ENCODE measurements at places on chromosomes 13 and 19. TPM values are rescaled to one million over a fixed set of nuclear protein-coding genes. Genes with fewer than 3 reads are reported as not detected.
A peak's percentile ranks its signal among the peaks of the same experiment; 100 is the strongest.

DNA sequence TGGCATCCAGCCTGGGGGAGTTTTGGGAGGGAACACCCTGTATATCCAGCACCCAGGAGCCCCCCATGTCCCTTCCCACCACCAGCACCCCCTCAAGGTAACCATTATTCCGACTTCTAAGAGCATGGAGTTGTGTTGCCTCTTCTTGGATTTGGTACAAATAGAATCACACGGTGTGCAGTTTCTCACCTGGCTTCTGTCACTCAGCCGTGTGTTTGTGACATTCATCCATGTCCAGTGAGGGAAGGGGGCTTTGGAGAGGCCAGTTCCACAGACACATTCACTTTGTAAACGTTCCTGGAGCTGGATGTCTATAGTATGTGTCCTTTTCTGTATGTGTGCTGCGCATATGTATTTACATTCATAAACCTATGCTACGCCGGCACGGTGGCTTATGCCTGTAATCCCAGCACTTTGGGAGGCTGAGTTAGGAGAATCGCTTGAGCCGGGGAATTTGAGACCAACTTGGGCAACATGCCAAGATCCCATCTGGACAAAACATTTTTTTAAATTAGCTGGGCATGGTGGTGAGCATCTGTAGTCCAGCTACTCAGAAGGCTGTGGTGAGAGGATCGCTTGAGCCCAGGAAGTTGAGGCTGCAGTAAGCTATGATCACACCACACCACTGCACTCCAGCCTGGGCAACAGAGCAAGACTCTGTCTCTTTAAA lies 36.6 kb downstream of the MYH14 start:
- H3K27me3 ChIP-seq, result no peaks in the 10 kb centered on the region
- no peak overlapping the region for H3K27ac ChIP-seq
- no peaks in the 10 kb centered on the region for H3K4me1 ChIP-seq
- DNase-seq, result no peak
- H3K36me3 ChIP-seq, result no peaks in the 10 kb centered on the region
- no peak overlapping the region for H3K4me3 ChIP-seq

- no peaks in the 10 kb centered on the region for H3K27me3 ChIP-seq
- DNase-seq, result no peak
- no peak overlapping the region for H3K4me3 ChIP-seq
Measured at GRCh38 chr13:58926858-58927257, 1236.9 kb downstream of the DIAPH3 start.

DNA sequence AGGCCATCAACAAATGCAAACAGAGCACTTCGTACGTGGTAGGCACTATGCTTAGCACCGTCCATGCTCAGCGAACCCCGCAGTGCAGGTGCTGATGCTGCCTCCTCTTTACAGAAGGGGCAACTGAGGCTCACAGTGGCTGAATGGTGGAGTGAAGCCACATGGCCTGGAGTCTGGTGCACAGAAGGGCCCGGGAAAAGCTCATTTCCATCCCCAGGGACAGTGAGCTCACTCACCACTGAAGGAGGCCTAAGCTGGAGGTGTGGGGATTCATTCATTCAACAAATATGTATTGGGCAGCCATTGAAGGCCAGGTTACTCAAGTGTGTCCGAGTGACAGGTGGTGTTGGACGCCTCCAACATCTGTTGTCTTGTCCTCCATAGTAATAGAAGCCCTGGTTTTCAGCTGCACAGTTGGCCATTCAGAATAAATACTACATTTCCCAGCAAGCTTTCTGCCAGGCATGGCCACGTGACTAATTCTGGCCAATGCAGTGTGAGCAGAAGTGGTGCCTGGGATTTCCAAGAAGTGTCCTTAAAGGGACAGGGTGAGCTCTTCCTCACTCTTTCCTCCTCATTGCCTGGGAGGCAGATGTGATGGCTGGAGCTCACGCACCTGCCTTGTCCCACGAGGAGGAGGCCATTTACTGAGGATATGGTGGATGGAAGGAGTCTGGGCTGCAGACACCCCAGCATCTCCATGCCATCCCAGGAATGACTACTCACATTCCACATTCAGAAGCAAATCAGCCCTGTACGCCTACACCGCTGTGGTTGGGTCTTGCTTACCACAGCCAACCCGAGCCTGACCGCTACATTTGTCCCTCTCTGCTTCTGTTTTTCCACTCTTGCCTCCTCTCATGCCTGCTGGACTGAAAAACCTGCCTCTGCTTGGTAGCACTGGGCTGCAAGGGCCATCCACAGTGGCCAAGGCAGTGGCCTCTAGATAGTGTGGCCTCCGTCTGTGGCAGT lies 2.3 kb upstream of the ZNRF4 start:
- no peak overlapping the region for H3K4me3 ChIP-seq
- no peaks in the 10 kb centered on the region for H3K4me1 ChIP-seq
- no peak overlapping the region for H3K27ac ChIP-seq

- no peak overlapping the region for H3K27ac ChIP-seq
- H3K4me3 ChIP-seq, result no peak overlapping the region
- DNase-seq, result no peak
- no peaks in the 10 kb centered on the region for H3K27me3 ChIP-seq
- no peaks in the 10 kb centered on the region for H3K36me3 ChIP-seq
Measured at GRCh38 chr13:67100730-67101129, 129.4 kb downstream of the PCDH9 start.

DNA sequence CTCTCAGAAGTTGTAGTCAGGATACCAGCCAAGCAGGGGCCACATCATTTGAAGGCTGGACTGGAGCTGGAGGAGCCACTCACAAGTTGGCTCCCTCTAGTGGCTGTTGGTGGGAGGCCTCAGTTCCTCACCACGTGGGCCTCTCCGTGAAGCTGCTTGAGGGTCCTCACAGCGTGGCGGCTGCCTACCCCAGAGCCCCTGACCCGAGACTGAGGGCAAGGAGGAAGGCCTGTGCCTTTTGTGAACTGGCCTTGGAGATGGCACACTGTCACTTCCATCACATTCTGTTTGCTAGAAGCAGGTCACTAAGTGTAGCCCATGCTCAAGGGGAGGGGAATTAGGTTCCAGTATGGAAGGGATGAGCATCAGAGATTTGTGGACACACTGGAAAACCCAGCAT lies 14.6 kb downstream of the GNA11 start:
- peak; percentile 77 for DNase-seq
- H3K36me3 ChIP-seq, result no peaks in the 10 kb centered on the region
- no peak overlapping the region for H3K4me3 ChIP-seq
- H3K27me3 ChIP-seq, result no peaks in the 10 kb centered on the region
- no peak overlapping the region for H3K27ac ChIP-seq

The RUBCNL gene
- total RNA-seq, result not detected

GRCh38 chr19:6086068-6086788 lies 24.1 kb downstream of the RFX2 start:
- H3K36me3 ChIP-seq, result no peaks in the 10 kb centered on the region
- H3K4me3 ChIP-seq, result no peak overlapping the region
- no peak overlapping the region for H3K27ac ChIP-seq

DNA sequence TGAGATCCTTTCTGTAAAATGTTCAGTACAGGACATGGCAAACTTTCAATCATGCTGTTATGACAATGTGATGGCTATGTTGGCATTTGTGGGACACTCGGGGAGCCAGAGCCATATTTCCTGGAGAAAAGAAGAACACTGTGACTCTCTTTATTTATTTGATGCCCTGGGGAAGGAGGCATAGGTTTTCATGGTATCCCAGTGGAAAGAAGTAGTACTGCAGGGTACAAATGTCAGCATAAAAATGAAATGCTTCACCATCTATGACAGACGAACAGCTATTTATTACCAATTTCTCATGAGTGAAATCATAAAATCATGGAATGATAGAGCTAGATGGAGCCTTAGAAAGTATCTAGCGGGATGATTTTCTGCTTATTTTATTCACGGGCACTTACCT lies 217.1 kb downstream of the COL4A1 start:
- no peak overlapping the region for H3K4me3 ChIP-seq
- peaks cover 5% of the 10 kb centered on the region for H3K27me3 ChIP-seq
- no peak overlapping the region for H3K27ac ChIP-seq

The BRD4 gene
- 115 TPM for total RNA-seq

DNA sequence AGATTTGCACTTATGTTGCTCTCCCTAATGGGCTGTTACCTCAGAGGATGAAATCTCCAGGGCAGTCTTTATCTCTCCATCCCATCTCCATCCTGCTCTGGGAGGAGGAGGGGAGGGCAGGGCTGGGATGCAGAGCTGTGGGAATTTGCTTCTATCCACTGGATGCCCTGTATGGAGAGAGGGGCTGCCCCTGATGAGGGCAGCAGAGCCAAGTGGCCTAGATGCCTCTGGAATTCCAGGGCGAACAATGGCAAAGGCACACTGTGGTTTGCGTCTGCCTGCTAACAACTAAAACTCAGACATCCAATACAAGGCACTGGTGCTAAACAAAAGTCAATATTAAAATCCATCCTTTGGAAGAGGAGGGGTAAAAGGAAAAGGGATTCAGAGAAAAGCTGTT lies 165.1 kb downstream of the COG6 start:
- DNase-seq, result no peak
- H3K27me3 ChIP-seq, result no peaks in the 10 kb centered on the region
- H3K4me3 ChIP-seq, result no peak overlapping the region
- peaks cover 27% of the 10 kb centered on the region for H3K4me1 ChIP-seq

DNA sequence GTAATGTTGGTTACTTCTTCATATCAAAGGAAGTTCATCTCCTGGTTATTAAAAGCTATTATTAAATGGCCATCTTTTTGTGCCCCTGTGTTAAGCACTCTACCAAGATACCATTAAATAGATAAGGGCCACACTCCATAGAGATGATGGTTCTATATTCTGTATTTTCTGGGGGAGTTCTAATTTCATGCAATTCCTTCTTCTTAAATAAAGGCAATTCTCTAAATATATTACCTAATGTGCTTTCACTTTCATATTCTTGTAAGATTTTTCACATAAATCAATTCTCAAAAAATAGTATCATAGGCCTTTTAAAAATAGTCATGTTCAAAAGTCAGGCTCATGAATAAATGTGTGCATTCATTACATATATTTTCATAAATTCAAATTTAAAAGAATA lies 47.0 kb upstream of the USPL1 start:
- peaks cover 29% of the 10 kb centered on the region for H3K4me1 ChIP-seq
- no peak overlapping the region for H3K4me3 ChIP-seq
- H3K36me3 ChIP-seq, result no peaks in the 10 kb centered on the region
- DNase-seq, result no peak
- no peaks in the 10 kb centered on the region for H3K27me3 ChIP-seq
- H3K27ac ChIP-seq, result no peak overlapping the region

DNA sequence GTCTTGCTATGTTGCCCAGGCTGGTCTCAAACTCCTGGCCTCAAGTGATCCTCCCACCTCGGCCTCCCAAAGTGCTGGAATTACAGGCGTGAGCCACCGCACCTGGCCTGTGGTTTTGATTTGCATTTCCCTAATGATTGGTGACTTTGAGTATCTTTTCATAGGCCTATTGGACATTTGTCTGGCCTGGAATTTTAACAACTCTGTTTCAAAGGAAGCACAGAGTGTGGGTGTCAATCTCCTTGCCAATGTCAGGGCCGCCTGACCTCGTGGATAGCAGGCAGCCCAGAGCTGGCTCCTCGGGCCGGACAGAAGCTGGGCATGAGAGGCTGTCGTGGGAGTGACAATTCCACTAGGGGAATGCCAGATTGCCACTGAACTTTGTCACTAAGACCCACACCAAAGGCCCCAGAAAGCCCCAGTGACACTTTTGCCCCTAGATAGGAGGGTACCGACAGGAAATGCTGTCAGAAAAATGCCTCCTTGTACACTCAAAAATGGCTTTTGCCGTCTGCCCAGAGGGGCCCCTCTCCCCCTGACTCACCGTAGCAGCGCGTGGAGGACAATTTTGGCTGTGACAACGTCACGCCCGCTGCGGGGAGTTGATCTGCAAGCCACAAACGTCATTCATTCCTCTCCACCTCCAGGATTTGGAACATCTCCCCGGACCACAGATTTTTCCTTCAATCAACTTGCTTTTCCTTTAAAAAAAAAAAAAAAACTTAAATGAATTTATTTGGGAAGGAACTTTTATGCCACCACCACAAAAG lies 11.7 kb upstream of the ADGRE5 start:
- peaks cover 75% of the 10 kb centered on the region for H3K4me1 ChIP-seq
- DNase-seq, result peak; percentile 85
- H3K4me3 ChIP-seq, result peak overlapping the region; percentile 79
- peak overlapping the region; percentile 99 for H3K27ac ChIP-seq
- H3K27me3 ChIP-seq, result no peaks in the 10 kb centered on the region
- peaks cover 8% of the 10 kb centered on the region for H3K36me3 ChIP-seq

DNA sequence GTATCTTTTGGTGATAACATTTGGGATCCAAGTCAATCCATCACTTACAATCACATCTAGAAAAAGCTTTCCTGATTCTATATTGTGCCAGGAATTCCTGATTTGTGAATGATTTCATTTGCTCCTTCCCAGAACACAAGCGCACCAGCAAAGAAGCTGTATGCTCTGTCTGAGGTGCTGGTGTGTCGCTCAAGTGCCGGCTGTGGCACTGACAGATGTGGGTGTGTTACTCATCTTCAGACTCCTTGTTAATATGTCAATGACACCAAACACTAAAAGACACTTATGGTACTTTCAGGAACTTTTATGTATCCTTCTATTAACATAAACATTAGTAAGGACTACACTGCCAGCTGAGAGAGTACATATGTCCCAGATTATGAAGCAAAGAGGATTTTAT lies 429.1 kb downstream of the ITGBL1 start:
- H3K36me3 ChIP-seq, result no peaks in the 10 kb centered on the region
- no peak overlapping the region for H3K27ac ChIP-seq
- no peak for DNase-seq
- H3K4me3 ChIP-seq, result no peak overlapping the region
- H3K27me3 ChIP-seq, result peaks cover 3% of the 10 kb centered on the region
- H3K4me1 ChIP-seq, result no peaks in the 10 kb centered on the region

The OR10H3 gene
- total RNA-seq, result not detected

- no peak for DNase-seq
- no peaks in the 10 kb centered on the region for H3K36me3 ChIP-seq
- H3K4me3 ChIP-seq, result no peak overlapping the region
- H3K27ac ChIP-seq, result no peak overlapping the region
- peaks cover 17% of the 10 kb centered on the region for H3K4me1 ChIP-seq
Measured at GRCh38 chr19:46828484-46828883, 22.2 kb downstream of the AP2S1 start.

- no peak for DNase-seq
- peaks cover 10% of the 10 kb centered on the region for H3K4me1 ChIP-seq
- no peak overlapping the region for H3K27ac ChIP-seq
- H3K27me3 ChIP-seq, result peaks cover 25% of the 10 kb centered on the region
Measured at GRCh38 chr13:41453620-41454019, 3.7 kb upstream of the RGCC start.

The CEACAM3 gene
- total RNA-seq, result not detected

DNA sequence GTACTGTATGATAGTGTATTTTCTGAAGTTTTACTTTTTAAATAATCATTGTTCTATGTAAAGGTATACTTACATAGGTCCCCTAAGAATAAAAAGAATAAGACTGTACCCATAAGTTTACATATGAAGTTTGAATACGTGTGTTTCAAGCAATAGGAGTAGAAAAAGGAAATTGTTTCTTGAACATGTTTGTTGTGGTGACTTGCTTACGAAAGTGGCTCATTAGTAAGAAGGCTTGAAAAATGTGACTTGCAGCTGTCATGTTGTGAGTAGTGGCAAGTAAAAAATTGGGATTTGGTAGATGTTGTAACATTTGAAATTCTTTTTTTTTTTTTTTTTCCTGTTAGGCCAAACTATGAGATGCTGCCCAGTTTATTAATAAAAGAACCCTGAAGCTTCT lies 203.3 kb downstream of the LMO7 start:
- H3K4me1 ChIP-seq, result peaks cover 17% of the 10 kb centered on the region
- peaks cover 31% of the 10 kb centered on the region for H3K36me3 ChIP-seq
- no peak overlapping the region for H3K4me3 ChIP-seq
- no peak overlapping the region for H3K27ac ChIP-seq
- no peaks in the 10 kb centered on the region for H3K27me3 ChIP-seq
- DNase-seq, result no peak

GRCh38 chr13:75360170-75360569 lies 121.8 kb downstream of the TBC1D4 start:
- H3K4me1 ChIP-seq, result peaks cover 11% of the 10 kb centered on the region
